ENCODE measurements at places on chromosomes 2 and 18.

DNA sequence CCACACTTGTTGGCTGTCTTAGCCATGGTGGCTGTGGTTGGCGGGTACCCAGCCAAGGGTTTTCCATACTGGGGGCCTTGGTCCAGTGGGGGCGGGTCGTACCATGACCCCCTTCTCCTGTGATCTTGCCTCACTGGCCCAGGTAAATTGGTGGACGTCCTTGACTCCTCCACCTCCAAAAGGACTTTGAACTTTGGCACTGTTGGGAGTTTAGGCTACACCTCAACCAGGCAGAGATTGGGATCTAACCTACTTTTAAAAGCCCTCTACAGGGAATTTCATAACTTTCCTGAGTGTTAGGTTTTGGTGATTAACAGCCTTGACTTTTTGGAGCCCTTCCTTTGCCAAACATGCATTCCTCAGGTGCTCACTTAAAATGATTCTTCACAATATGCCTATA is 106.7 kb downstream of the NEDD4L start:
- no peak for DNase-seq

GRCh38 chr18:75697493-75697892 is 270.0 kb upstream of the SMIM21 start:
- DNase-seq: no peak

DNA sequence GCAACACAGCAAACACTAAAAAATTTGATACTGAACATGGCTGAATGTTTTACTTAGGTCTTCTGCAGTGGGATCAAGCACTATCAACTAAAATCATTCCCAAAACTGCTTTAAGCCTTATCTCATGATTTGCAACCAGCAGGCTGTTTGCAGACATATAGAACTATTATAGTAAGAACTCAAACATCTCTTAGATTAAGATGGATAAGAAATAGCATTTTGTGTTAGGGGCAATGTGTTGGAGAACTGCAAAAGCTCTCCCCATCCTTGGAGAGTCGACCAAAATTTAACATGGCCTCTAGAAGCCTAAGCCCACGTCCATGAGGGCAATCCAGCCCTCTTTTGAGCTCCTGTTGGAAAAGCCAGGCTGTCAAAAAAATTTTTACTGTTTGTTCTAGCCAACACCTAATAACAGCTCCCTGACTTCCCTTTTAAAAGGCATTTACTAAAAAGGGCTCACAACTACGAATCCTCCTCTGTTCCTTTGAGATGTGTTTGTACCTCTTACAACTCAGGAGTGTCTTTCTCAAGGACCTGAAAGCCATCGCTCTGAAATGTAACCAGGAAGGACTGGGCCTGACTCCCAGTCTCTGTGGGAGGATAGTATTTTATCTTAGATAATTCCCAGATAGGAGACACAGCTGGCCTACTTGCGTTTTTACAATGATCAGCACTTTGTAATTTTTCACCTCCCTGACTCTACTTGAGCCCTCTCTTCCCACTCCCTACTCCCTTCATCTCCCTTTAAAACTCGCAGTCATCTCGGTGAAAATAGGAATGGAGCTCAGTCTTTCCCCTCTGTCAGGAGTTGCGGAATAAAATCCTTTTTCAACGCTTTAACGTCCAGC is 1.4 kb downstream of the KRCC1 start:
- DNase-seq: no peak

- no peak for DNase-seq
Observed at GRCh38 chr2:68251855-68252399, 405 bp downstream of the PPP3R1 start.

GRCh38 chr2:65514555-65515195 is 82.3 kb upstream of the SPRED2 start:
- DNase-seq: no peak

- no peak for DNase-seq
Observed at GRCh38 chr2:67528320-67528719, 131.2 kb downstream of the ETAA1 start.

DNA sequence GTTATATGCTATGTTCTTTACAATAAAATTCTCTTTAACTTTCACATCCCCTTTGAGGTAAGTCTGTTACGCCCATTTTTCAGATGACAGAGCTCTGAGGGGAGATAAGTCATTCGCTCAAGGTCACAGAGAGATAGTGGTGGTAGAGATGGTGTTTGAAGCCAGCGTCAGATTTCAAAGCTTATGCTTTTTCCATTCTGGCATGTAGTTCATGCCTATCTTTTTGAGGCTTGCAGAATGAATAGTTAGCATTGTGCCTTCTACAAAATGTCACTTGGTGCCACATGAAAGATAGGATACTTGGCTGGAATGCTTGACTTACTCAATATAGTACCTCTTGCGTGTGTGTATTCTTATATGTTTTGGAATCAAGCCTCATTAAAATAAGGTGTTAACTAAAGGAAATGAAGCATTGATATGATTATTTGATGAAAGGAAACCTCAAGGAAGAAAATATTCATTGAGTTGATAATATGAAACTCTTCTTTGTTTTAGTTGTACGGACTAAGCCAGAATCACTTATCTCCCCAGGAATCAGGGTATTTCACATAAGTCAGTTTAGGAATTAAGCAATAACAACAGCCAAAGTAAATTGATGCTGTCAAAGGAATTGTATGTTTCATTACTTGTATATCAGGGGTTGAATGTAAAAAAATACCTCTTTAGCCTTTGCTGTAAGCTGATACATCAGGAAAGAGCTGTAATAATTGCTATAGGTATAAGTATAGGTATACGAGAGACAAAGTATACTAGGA is 15.5 kb downstream of the SPATS2L start:
- DNase-seq: no peak

- no peak for DNase-seq
Observed at GRCh38 chr2:160156665-160157064, 43.4 kb downstream of the ITGB6 start.

DNA sequence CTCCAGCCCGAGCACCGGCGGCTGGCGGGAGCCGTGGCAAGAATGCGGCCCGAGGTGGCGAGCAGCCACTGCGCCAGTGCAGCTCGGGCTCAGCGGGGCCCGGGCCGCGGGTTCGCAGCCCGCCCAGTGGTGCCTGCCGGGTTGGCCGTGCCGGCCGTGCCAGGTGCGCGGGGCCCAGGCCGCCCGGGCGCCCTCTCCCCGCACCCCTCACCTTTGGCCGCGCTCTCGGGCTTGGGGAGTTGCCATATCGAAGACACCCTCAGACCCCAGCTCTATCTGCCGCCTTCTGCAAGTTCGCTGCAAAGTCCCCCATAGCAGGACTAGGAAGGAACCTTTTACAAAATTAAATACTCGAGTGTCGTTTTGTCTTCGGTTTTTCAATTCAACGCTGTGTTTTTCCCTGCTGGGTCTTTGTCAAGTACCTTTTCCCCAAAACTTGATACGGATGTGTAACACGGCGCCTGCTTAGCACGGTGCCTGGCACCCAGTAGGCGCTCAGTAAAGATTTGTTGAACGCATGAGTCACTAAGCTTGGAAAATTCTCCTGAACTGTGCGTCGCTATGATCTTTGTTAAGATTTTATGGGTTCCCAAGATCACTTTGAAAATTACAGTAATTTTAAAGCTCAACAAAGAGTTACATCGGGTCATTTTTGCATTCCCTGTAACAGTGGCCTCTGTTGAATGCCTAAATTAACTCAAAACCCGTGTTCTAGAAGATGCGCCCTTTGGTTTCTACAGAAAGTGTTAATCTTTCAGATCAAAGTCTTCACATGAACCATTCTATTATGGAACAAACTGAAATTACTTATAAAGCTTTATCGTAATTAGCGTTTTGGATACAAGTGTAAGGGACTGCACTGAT is 750 bp downstream of the STRADB start:
- DNase-seq: no peak

DNA sequence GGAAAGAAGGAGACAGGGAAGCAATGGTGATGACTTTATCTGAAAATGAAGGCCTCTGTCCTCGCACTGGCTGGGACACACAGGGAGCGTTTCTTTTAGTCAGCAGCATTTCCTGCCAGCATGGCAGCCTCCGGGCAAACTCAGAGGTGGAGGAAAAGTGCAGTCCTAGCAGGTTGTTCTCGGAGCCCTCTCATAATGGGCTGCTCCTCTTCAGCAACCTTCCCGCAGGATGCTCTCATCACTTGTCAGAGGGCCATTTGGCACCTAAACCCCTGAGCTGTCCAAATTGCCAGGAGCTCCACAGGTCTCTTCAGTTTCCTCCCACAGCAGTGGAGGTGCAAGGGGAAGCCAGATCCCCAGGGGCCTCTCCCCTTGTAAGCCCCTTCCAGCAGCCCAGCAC is 6.2 kb downstream of the STK39 start:
- DNase-seq: no peak

- peak; percentile 33 for DNase-seq
Observed at GRCh38 chr2:122031544-122032263, 276.3 kb downstream of the TSN start.

GRCh38 chr18:39260565-39260964 is 1695.0 kb upstream of the CELF4 start:
- no peak for DNase-seq

DNA sequence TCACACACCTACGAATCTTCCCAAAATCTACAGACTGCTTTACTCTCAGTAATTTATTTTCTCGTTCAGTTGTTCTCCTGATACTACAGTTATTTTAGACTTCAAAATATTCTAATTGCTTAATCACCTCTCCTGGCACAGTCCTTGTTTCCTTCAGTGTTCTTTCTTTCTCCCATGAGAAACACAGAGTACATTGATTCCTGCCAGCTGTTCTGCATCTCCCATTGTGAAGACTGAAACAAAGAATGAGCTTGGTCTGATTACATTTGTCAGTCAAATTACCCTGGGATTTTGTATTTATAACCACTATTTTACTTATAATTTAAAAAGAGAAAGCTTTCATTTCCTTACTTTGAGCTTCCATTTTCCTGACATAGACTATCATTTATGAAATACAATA is 63.9 kb upstream of the TANK start:
- DNase-seq: no peak

Data from Ammon's horn (tissue), 1 donor.